ENCODE measurements at places on chromosomes 1 and 21.
A peak's percentile ranks its signal among the peaks of the same experiment; 100 is the strongest.

DNA sequence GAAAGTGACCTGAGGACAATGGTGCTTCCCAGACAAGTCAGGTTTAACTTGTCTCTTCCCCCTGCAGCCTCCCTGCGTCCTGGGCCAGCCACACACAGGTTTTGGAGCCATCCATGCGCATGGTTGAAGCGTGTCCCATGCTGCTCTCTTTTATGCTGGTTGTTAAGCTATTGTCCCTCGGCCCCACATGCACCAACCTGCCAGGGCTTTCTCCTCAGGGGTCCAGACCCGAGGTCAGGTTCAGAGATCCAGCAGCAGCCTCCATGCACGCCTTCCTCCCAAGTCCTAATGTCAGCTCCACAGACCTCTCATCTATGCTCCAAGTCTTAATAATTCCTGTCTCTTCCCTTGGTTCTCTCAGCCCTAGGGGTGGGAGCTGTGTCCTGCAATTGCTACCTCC lies 1.6 kb downstream of the ABCA4 start:
- DNase-seq: no peak

GRCh38 chr1:159581422-159581821 lies 6.2 kb upstream of the APCS start:
- no peak for DNase-seq

- DNase-seq: no peak
Measured at GRCh38 chr1:115337633-115338456, at the start of gene NGF. Gene NGF (minus strand): TSS chr1:115338249. CDS start chr1:115286795, 51,454 bp downstream.

- no peak for DNase-seq
Measured at GRCh38 chr1:222224636-222225315, 323.1 kb downstream of the HHIPL2 start.

DNA sequence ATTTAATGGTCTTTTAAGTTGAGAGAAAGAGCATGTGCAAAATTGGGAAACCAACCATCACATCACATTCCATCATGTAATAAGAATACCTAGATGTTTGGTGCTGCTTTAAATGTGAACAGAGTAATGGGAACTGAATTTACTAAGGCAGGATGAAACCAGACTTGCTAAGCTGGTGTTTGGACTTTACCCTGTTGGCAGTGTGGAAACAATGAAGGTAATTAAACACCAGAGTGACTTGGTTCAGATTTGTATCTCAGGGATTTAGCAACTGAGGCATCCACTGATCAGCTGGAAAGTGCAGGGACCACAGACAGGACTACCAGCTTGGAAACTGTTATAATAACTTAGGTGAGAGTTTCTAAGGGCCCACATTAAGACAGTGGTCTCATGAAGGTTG lies 263.4 kb downstream of the OLFM3 start:
- DNase-seq: no peak

- no peak for DNase-seq
Measured at GRCh38 chr1:91098299-91098906, 76.6 kb upstream of the ZNF644 start.

GRCh38 chr1:202752774-202753173 lies 42.5 kb upstream of the SYT2 start:
- DNase-seq: no peak

GRCh38 chr1:187001198-187001889 lies 172.6 kb downstream of the PLA2G4A start:
- DNase-seq: no peak

GRCh38 chr21:25421321-25422028 lies 185.8 kb downstream of the MRPL39 start:
- peak; percentile 46 for DNase-seq

GRCh38 chr1:47630346-47630745 lies 192.5 kb downstream of the FOXD2 start:
- DNase-seq: no peak

DNA sequence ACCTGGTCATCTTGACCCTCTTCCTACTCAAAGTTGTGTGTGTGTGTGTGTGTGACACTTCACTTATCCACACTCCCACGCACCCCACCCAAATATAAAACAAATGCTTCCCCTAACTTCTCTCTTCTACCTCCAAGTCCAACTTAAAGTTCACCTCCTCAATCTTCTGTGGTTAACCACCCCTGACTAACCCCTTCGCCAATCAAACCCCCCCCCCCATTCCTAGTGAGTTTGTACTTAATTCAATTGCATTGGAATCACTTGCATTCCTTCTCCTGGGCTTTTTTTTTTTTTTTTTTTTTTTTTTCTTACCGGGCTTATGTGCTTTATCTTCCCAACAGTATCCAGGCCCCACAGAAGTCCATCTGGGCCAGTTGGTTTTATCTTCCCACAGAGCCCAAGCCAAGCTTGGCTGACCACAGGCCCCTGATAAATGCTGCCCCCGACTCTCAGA lies 78.4 kb downstream of the CD58 start:
- DNase-seq: no peak

- no peak for DNase-seq
Measured at GRCh38 chr1:241308471-241308870, 48.5 kb downstream of the RGS7 start.

DNA sequence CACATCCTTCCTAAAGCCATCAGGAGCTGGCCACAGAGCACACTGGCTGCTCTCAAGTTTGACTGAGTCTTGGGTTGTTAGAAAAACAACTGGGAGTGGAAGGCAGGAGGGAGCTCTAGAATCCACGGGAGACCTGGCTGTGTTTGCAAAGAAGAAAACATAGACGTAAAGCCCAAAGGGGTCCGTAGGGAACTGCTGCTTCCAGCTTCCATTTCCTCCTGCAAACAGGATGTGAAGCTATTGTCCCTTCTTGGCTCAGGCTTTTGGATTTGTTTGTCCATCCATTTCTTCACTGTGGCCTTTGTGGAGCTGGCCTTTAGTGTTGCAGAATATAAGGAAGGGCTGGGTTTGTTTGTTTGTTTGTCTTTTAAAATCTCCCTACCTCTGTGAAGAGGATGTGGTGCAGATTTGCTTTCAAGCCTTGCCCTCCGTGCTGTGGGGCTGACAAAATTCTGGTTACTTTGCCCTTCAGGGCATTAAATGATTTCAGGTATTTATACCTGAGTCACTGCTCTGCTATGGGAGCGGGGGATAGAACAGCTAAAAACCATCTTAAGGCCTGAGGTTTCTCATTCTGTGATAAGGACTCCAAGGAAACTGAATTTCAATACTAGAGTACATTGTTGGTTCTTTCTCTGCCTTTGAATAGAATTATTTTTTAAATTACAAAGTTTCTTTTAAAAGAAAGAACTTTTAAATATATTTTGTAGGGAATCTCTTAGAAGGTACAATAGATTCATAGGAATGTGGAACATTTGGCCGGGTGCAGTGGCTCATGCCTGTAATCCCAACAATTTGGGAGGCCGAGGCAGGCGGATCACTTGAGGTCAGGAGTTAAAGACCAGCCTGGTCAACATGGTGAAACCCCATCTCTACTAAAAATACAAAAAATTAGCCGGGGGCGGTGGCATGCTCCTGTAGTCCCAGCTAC lies 74.3 kb downstream of the MPZL1 start:
- no peak for DNase-seq

- DNase-seq: no peak
Measured at GRCh38 chr1:110928191-110928590, 35.5 kb downstream of the LRIF1 start.

GRCh38 chr1:8371372-8371991 lies 53.6 kb downstream of the SLC45A1 start:
- no peak for DNase-seq

DNA sequence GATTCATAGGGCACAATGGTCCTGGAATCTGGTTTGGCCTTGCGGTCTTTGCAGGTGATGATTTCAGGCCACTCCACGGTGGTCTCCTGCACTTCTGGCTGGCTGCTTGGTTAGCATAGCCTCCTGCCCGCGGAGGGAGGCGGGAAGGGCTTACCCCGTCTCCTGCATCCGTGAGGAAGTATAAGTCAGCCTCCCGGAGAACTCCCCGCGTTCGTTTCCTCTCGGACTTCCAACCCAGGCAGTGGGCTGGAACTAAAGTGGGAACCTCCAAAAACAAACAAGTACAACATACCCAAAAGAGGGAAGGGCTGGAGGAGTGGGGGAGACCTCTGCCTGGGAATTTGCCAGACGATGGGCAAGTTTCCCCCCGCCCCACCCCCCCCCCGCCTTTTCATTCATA lies 939 bp upstream of the CCN1 start:
- DNase-seq: no peak

DNA sequence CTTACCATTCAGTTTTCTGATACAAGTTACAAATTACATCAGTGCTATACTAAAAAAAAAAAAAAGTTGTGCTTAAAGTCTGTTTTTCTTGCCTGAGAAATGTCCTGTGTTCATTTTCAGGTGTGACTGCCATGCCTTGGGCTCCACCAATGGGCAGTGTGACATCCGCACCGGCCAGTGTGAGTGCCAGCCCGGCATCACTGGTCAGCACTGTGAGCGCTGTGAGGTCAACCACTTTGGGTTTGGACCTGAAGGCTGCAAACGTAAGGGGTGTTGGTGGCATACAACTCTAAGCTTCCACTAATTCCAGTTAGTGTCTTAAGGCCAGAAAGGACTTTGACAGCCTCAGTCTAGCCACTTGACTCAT lies 60.1 kb upstream of the LAMC2 start:
- no peak for DNase-seq

DNA sequence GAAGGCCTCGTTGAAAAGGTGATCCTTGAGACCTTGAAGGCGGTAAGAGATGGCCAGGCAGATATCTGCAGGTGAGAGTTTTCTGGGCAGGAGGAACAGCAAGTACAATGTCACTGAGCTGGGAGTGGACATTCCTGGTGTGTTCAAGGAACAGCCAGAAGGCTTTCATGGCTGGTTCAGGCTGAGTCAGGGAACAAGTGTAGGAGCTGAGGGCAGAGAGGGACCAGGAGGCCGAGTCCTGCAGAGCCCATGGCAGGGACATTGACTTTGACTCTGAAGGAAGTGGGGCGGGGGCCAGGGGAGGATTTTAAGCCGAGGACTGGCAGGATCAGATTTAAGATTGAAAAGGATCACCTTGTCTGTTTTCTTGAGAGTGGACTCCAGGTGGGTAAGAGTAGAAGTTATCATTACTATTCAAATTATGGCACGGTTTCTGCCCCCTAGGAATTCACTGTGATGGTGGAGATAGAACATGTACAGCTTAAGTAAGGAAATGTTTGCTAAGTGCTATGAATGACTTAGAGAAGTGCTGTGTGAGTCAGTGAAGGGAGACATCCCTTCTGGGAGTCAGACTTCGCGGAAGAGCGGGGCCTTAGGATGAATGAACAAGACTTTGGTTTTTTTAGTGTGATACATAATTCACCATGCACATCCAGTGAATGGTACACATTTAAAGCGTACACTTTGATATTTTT lies 202.3 kb downstream of the KIF26B start:
- DNase-seq: no peak

GRCh38 chr21:36788120-36788638 lies 89.3 kb downstream of the SIM2 start:
- no peak for DNase-seq

DNA sequence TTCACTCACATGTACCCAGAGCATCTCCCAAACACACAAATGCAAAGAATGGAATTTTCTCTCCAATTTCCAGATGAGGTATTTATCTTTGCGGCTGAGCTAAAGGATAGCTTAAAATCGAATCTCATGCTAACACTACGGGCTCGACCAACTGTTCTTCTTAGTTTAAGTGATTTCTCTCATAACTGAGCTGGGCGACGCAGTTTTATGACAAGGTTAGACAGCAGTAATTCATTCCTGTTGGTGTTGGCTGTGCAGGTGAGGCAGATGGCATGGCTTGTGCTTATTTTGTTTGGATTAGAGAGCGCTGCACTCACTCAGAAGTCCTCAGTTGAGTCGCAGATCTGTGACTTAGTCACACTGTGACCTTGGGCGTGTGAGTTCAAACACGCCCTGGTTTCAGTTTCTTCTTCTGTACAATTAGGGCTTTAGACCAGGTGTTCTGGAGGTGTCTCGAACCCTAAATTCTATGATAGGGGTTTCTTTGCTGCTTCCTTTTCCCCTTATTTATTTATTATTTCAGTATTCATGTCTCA lies 41.5 kb upstream of the MRPS6 start:
- no peak for DNase-seq

DNA sequence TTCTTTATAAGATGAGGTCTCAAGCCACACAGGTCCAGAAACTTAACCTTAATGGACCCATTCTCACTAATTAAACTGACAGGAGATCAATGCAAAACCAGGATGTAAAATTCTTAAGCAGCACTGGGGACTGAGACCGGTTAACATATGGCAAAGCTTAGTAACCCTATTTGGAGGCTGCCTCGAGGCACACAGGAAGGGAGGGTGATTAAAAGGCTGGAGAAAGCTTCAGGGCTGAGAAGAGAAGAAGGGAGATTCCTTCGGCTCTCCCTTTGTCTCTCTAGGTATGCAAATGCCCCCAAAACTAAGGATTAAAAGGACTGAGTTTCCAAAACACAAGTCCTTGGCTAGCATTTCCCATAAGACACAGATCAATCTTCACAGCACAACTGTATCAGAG lies 120.8 kb upstream of the DSCAM start:
- no peak for DNase-seq

- no peak for DNase-seq
Measured at GRCh38 chr1:200041337-200042118, 14.0 kb downstream of the NR5A2 start.

DNA sequence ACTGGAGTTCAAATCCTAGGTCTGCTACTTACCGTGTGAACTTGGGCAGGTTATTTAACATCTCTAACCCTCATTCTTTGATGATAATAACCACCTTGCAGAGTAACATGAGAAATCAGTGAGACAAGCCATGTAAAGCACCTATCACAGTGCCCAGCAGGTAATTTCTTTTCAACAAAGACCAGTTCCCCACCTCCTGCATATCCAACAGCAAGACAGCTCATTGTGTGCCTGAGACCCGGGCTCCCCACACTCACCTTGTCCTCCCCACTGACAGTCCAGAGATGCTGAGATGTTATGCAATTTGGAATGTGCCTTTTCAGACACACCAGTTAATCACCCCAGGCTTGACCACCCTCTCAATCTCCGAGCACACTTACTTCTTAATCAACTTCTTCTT lies 367.6 kb upstream of the DAB1 start:
- DNase-seq: no peak

GRCh38 chr1:28815533-28816185 lies 3.7 kb downstream of the OPRD1 start:
- DNase-seq: no peak

DNA sequence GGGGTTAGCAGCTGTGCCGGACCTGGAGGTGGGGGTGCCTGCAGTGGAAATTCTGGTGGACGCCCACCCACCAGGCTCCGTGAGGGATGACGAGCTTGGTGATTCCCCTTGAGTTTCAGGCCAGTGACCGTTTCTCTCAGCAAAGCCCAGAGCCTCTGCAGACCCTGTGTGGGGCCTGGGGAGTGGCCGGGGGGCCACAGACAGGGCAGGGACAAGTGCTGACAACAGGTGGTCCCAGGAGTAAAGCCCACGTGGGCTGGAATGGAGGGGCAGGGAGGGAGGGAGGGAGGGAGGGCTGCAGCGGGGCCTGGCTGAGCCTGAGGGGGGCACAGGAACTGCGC lies 52.8 kb downstream of the COL18A1 start:
- DNase-seq: no peak

DNA sequence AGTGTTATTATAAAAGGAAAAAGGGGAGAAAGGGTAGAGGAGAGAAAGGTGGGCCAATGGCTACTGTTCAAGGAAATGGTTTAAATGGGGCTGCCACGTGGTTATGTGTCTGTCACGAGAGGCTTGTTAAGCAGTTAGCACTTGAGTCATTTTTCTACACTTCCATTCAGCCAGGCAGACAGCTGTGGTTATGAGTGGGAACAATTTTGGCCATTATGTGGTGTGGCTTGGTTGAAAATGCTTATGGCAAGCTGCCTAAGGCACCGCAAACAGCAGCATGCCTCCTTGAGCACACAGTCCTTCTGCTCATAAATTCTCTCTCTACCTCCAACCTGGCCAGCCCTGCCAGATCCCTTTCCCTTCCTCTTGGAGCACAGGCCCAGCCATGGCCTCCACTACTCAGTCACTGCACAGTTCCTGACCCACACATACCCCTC lies 3.2 kb upstream of the SRM start:
- no peak for DNase-seq
